ENCODE measurements at places on chromosomes 11 and 22. TPM values are rescaled to one million over a fixed set of nuclear protein-coding genes. Genes with fewer than 3 reads are reported as not detected.

- DNase-seq: no peak
These were observed 12.7 kb upstream of the MYO18B start for GRCh38 chr22:25729016-25729995.

DNA sequence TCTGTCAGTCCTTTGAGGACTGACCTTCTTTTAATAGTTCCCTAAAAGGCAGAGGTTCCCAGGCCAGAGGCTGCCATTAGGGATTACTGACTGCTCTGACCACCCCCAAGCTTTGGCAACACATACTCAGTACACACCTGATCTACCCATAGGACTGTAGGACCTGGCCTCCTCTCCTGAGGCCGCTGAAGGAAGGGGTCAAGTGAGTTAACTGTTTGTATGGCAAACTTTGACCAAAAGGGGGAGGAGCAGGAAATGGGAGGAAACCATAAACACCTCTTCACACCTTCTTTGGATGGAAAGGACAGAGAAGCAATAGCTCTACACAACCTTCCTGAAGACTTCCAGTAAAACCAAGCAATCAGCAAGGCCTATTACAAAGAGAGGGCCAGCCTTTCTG is 104.0 kb downstream of the APOL5 start:
- no peak for DNase-seq

- no peak for DNase-seq
These were observed 1.8 kb downstream of the GAS2 start for GRCh38 chr11:22668005-22668796.

DNA sequence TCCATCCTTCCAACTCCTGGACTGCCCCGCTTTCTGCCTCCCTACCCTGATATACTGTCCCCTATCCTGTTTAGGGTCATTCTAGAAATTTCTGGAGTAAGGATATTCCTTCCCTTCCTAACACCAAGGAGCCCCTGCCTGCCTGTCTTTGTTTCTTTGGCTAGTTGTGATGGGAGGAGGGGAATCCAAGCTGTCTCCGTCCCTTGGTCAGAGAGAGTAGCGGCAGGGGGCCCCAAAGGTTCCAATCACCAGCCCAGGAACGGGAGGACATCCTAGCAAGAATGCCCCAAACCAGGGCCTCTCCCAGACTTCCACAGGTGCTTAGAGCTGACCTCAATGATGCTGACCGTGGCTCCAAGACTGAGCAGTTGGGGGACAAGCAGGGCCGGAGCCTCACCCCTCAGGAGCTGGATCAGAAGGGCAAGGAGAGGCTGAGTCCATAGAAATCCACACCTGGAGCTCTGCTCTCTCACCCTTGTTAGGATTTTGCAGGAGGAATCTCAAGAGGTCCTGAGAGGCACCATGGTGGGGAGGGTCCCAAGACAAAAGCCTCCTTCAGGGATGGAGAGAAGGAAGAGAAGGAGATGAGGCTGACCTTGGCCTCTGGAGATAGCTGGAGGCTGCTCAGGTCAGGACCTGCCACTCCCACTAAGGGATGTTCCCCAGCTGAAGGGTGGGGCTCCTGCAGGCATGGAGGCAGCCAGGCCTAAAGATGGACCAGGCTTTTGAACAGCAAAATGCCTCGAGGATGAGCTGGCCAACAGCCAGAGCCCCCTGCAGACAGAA is 13.6 kb downstream of the SLC22A12 start:
- no peak for DNase-seq

DNA sequence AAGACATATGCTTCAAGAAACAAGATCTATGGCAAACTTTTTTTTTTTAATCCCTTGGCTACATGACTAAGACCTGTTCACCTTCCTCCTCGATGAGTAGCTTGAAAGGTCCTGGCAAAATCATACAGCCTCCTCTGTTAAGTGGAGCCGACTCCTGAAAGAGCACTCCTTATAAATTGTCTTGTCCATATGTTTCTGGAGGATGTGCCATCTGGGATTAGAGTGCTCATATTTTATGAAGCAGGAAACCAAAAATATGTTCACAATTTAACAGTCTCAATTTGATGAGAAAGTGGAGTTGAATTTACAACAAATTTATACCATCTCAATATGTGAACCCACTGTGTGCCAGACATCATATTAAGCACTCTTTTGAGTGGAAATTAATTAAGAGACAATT is 912.1 kb upstream of the FAT3 start:
- DNase-seq: no peak

DNA sequence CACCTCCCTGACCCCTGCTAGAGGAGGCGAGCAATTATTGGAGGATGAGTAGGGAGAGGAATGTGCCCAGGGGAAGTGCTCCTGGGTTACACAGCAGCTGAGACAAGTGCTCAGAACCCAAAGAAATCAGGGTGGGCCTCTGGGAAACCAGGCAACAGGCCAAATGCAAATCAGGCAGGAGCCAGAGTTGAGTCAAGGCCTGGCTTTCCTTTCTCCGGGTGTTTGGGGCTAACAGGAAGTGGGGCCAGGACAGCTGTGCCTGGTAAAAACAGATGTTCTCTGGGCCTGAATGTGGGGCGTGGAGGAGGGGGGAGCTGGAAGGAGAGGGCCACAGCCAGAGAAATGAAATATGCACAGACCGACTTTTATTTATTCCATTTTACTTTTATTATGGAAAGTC is 22.0 kb downstream of the MFNG start:
- DNase-seq: no peak

DNA sequence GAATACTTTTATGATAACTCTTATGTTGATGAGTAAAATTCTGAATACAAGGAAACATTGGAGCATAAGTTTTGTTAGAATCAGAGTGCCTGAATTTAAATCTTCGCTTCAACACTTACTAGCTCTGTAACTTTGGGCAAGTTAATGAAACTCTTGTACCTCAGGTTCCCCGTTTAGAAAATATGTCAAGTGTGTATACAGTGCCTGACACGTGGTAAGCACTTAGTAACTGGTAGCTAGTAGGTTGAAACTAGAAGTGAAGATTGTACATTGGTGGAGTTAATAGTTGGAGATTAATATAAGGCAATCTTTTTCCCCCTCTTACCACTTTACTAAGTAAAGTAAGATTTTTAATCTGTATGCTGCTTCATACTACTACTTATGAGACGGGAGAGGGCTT is 24.8 kb upstream of the NAT10 start:
- no peak for DNase-seq

GRCh38 chr22:45077286-45077685 is 67.5 kb upstream of the PHF21B start:
- DNase-seq: no peak

- no peak for DNase-seq
These were observed 115.1 kb downstream of the DBX1 start for GRCh38 chr11:20045098-20045688.

Gene TBX10
- not detected for total RNA-seq

Gene ISX
- not detected for total RNA-seq

Measured in PC-9 (cell line).